ENCODE measurements at places on chromosomes 3 and 15. TPM values are rescaled to one million over a fixed set of nuclear protein-coding genes. Genes with fewer than 3 reads are reported as not detected.

Gene DIPK2A
- 15.5 TPM for total RNA-seq

GRCh38 chr15:72782274-72783003 is 1.1 kb downstream of the ADPGK start:
- DNase-seq, result no peak

DNA sequence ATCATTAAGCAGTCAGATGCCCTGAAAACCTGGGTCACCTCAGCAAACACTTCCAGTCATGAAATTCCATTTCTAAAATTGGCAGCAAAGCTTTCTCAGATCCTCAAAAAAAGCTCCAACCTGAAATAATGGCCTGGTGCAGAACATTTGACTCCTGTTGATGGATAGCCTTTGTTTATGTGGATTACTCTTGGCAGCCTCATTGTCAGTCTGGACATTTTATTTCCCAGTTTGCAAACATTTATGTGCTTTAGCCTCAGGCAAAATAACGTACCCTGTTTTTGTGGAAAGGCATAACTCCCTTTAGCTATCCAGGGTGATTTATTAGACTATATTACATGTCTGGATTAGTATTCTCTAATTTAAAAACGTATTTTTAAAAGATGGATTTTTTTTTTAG is 53.9 kb downstream of the PXYLP1 start:
- DNase-seq, result no peak

Gene RCN2
- 40.0 TPM for total RNA-seq

Gene APH1B
- 22.4 TPM for total RNA-seq

- DNase-seq, result no peak
These were observed 25.9 kb upstream of the FAM3D start for GRCh38 chr3:58692484-58692883.

- peak; percentile 64 for DNase-seq
These were observed 3.1 kb upstream of the DLL4 start for GRCh38 chr15:40925863-40926658.
